ENCODE measurements at places on chromosomes 2 and 18.

DNA sequence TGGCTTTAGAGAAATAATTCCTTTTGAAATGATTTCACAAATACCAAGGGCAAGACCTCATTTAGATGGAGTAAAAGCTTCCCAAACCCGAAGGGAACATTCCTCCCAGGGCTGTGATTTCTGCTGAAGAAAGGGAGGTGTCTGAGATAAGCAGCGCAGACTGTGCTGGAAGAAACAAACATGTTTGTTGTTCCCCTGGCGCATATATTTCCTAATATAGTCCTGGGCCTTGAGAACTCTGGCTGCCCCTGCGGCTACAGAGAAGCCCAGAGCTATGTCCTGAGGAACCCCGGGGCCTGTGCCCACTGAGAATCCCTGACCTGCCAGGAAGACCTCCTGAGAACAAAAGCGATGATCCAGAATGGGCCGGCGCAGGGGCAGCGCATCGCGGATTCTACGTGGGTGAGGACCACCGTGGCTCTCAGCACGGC lies 372.6 kb upstream of the NT5C1B start:
- no peak for DNase-seq

DNA sequence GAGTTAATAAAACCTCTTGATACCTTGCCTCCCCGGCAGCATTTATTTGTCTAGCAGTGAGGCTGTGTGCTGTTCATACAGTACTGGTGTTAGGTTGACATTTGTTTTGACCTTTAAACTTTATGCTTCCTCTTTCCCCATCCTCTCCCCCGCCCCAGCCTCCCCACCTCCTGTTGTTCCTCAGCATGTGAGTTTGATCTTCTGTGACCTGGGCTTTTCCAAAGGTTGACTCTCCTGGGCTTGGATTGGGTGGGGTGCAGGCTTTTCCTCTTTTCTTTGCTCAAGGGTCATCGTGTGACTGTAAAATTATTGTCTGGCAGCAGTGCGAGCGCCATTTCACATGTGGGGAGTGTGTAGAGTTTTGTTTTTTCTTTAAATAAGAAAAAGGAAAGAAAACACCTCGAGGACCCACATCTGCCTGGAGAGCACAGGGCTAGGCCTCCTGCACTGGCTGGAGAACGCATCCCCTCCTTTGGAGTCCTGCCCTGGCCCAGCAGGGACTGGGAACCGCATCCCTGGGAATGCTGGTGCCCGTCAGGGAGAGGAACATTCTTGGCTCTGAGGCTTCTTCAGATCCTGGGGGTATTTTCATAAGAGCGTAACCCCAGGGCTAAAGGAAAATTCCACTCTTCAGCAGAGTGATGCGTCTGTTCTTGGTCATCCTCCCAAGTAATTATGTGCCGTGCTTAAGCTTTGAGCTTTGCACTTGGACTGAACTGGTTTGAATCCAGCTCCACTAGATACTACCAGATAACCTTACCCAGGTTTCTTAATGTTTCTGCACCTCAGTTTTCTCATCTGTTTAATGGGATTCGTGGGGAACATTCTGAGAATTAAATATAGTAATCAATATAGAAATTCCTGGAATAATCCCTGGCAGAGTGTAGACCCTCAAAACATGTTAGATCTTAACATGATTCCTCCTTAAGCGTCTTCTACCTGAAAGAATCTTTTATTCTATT lies 91.5 kb downstream of the SETBP1 start:
- no peak for DNase-seq

DNA sequence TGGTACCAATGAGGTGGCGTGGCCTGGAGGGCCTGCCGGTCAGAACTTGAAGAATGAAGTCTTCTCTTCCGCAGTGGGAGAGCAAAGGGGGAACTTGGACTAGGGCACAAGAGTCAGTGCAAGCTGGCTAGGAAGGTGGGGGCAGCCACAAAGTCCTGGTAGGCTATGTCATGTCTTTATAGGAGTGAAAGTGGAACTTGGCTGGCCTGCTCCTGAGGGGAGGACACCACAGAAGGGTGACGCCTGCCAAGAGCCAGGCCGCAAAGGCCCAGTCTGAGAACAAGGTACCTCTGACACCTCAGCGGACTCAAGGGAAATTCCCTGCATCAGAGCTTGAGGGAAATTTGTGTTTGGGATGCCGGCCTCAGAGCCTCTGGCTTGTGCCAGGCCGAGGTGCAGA lies 32.2 kb upstream of the MAP3K20 start:
- DNase-seq, result no peak

DNA sequence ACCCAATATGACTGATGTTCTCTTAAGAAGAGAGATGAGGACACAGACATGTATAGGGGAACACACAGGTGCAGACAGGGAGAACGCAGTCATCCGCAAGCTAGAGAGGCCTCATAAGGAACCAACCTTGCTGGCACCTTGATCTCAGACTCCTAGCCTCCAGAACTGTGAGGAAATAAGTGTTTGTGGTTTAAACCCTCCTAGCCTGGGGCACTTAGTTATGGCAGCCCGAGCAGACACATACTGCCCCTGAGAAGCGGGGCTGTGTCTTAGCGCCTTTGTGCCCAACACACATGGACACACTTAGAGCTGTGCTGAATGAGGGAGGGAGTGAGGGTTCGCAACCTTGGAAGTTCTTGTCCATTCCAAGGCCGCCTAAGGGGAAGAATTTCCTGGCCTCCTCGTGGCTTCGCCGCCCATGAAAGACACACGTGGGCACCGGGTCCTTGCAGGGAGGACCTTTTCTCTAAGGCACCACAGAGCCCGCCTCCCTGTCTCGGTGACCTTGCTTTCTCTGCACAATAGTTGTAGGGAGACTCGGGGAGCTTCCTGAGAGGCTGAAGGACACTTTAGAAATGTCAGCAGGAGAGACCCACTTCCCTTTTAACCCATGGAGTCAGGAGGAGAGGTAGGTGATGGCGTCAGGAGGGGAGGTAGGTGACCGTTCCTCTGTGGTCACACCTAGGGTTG lies 224.5 kb upstream of the HDAC4 start:
- no peak for DNase-seq

GRCh38 chr2:223269386-223269785 lies 217.4 kb downstream of the KCNE4 start:
- DNase-seq, result no peak

DNA sequence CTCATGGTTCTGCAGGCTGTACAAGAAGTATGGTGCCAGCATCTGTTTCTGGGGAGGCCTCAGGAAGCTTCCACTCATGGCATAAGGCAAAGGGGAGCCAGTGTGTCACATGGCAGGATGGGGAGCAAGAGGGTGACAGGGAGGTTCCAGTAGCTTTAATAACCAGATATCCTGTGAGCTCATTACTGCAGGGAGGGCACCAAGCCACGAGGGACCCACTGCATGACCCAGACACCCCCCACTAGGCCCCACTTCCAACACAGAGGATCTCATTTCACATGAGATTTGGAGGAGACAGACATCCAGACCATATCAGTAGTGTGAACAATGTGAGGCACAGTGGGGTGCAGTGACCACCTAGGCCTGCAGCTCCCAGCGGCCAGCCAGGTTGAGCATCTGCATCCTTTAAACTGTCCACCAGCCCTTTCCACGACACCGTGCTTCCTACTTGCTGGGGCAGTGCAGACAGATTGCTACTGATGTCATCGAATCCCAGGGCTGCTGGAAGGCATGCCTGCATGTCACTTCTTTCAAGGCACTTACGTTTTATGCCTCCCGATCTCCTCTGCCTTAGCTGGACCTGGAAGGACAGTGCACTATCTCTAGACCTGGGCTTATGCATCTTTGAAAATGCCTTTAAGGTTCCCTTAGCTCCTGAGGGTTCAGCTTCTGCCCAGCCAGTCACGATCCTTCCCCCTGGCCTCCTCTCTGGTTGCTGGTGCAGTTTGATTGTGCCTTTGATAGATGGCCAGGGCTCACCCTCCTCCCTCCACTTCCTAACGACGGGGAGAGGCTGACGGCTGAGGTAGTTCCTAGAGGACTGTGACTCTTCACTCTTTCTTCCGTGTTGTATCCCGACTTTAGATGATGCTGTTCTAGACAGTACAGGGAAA lies 174.3 kb downstream of the FAM210A start:
- no peak for DNase-seq

- DNase-seq, result no peak
These were observed 1.1 kb downstream of the DYSF start for GRCh38 chr2:71454221-71455010.

DNA sequence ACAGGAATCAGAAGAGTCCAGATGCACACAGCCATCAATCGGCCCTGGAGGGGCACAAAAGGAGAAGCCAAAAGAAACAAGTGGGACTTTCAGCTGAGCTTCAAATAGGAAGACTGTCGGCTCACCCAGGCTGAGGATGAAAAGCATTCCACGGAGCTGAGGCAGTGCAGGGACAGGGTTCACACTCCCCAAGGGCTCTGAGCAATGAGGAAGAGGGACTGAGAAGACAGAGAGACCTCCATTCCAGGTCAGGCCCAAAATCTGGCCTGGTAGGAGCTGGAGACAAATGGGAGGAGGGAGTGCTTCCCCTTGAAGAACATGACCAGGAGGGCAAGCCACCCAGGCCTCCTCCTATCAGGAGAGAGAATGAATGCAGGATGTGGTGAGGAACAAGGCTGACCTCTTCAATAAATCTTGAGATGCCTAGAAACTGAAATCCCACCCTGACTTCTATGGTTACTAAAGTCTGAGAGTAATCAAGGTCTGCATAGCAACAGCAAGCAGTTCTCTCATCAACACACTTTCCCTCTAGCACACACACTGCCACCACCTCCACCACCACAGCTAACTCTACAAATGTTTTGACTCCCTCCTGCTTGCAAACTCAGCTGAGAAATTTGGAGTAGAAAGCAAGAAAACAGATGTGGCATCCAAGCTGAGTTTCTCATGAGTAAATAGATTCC lies 434.4 kb downstream of the TNS1 start:
- no peak for DNase-seq

DNA sequence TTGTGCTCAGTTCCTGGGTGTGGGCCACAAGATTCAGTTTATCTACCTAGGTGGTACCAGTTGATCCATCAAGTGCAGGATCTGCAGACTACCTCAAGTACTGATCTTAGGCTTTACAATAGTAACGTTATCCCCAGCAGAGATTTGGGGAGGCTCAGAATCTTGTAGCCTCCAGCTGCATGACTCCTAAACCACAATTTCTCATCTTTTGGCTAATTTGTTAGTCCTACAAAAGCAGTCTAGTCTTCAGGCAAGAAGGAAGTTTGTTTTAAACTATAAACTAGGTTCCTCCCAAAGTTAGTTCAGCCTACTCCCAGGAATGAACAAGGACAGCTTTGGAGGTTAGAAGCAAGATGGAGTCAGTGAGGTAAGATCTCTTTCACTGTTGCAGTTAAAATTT lies 213.5 kb upstream of the PIEZO2 start:
- DNase-seq, result no peak

DNA sequence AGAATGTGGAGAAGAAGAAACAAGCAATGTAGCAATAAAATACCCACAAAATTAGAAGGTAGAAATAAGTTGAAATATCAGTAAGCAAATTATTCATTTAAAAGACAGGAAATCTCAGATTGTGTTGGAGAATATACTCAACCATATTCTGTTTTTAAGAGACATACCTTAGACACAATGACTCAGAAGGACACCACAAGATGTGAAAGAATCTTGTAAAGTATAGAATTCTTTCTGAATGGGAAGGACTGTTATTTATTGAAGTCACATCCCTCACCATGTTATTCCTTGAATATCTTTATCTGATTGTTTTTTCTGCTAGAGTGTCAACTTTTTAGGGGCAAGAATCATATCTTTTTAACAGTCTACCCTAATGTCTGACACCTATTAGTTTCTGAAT lies 50.4 kb downstream of the CTAGE1 start:
- DNase-seq, result no peak

- no peak for DNase-seq
These were observed 30.9 kb upstream of the DNMT3A start for GRCh38 chr2:25372405-25373268.

DNA sequence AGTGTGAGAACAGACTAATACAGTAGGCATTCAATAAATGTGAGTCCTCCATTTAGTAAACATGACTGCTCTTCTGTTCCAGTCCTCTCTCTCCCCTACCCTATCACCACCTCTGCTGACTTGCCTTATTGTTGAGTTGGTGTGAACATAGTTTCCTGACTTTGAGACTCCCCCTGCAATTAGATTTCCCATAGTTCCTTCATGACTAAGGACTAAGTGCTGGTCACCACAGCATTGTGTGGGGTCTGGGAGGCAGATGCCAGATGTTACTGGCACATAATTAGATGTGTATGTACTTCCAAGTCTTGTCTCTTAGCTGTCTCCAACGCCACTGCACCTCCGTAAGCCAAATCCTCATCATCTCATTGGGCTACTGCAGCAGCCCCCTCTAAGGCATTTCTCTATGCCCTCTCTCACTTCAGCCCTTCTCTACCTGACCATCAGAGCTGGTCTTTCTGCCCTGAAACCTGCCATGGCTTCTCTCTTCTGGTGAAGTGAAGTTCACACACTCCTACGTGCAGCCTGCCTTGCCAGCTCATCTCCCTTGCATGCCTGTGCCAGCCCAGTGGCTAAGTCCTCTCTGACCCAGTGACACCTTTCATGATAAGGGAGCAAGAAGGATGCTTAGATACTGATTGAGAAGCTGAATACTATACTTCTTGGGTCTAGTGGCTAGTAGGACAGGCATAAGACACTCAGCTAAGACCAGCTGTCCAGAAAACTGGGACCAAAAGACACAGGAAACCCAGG lies 81.6 kb upstream of the ALPP start:
- DNase-seq, result no peak

DNA sequence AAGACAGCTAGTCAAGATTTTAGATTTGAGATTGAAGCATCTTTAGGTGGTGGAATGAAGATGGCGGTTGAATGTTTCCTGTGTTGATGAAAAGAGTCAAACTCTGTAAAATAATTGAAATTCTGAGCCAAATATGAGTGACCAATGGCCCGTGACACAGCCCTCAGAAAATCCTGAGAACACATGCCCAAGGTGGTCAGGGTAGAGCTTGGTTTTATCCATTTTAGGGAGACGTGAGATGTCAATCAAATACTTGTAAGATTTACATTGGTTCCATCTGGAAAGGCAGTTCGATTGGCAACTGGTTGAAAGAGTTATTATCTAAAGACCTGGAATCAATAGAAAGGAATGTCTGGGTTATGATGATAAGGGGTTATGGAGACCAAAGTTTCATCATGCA lies 198.0 kb upstream of the AGAP1 start:
- DNase-seq, result no peak

- no peak for DNase-seq
These were observed 5.9 kb downstream of the NEU4 start for GRCh38 chr2:241814643-241815476.

GRCh38 chr18:3071676-3072075 lies 58.7 kb upstream of the LPIN2 start:
- no peak for DNase-seq

GRCh38 chr2:65062843-65063825 lies 6.9 kb downstream of the CEP68 start:
- no peak for DNase-seq

DNA sequence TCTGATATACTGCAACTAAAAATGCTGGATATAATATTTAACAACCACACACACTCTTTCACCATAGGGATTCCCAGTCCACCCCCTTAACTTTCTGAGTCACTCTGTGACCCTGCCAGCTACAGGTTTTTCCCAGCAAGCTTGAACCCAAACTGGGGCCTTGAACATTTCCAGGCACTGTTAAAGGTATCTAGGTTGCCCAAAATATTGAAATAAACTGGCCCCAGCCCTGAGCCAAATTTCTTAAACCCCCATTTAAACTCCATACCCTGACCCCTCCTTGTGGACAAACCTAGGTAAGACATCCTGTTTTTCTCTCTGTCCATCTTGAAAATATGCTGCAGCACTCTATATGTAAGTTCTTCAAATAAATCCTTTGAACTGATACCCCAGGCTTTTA lies 19.7 kb upstream of the DCTN1 start:
- peak; percentile 43 for DNase-seq

GRCh38 chr18:73511771-73512503 lies 635.7 kb downstream of the FBXO15 start:
- DNase-seq, result no peak
